Right atrium auricular region (tissue), 2 donors: ENCODE measurements at places on chromosomes 7 and 10. TPM values are rescaled to one million over a fixed set of nuclear protein-coding genes. Genes with fewer than 3 reads are reported as not detected.

- no peak for DNase-seq
Observed at GRCh38 chr7:23279819-23280525, 19.2 kb upstream of the MALSU1 start.

DNA sequence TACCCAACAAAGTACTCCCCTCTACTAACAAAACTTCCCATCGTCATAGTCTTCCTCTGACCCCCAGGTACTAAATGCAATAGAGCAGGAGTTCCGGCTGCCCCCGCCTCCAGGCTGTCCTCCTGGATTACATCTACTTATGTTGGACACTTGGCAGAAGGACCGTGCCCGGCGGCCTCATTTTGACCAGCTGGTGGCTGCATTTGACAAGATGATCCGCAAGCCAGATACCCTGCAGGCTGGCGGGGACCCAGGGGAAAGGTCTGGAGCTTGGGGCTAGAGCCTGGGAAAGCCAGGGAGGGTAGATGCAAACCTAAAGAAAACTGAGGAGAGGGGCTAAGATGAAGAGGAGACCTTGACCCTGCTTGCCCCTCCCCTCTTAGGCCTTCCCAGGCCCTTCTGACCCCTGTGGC is 15.3 kb downstream of the EPHB6 start:
- DNase-seq, result peak; percentile 53

- DNase-seq, result no peak
Observed at GRCh38 chr10:71962901-71963300, 1.3 kb upstream of the CHST3 start.

- no peak for DNase-seq
Observed at GRCh38 chr7:158353606-158354570, 233.7 kb downstream of the PTPRN2 start.

GRCh38 chr10:110305767-110306451 is 1.2 kb upstream of the SMNDC1 start:
- DNase-seq, result no peak

DNA sequence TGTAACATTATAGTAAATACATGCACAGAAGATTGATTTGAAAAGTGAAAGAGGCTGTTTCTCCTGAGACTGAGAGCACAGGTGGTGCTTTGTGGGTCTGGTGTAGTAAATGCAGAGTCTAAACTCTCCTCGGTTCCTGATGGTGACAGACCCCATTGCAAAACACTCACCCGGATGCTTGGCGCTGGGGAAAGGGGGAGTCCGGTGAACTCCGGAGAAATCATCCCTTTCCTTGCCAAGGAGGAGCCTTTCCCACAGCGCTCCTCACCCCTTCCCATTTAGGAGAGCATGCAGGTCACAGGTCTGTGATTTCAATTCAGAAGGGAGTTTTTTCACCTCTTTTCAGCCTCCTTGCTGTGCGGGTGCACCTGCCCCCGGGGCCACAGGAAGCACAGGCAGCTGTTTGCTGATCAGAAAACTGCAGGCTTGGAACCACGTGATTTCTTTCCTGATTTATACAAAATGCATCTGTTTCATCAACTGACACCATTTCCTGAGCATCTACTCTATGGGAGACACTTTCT is 75.6 kb upstream of the LYZL2 start:
- DNase-seq, result no peak

DNA sequence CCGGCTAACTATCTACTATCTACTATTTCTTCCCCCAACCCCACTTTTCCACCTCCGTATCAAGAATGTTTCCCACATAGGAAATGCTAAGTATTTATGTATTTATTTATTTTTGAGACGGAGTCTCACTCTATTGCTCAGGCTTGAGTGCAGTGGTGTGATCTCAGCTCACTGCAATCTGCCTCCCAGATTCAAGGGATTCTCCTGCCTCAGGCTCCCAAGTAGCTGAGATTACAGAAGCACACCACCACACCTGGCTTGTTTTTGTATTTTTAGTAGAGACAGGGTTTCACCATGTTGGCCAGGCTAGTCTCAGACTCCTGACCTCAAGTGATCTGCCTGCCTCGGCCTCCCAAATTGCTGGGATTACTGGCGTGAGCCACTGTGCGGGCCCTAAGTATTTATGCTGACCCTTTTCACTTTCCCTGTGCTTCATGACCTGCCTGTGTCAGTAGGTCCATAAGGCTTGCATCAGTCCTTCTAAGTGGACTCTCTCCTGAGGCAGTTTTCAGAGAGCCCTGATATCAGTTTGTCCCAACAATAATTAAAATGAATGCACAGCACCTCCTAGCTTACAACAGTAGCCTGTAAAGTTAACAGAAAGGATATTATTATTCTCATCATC is 25.7 kb upstream of the FBXW4 start:
- no peak for DNase-seq

DNA sequence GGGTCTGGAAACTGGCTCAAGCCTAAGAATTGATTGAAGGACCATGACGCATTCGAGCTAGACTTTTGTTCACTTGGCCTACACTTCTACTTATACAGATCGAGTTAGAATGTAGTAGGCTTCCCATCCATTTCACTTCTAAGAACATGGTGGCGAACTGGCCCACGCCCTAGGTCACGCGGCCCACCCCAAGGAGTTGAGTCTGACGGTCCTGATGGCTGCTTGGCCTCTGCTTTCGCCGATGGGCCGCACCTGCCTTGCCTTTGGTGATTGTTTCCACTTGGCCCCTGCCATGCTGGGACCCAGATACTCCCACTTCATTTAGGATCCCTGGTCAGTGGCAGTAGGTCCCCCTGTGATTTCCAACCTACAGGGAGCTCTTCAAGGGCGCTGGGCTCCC is 153.6 kb downstream of the PRKAG2 start:
- no peak for DNase-seq

- DNase-seq, result no peak
Observed at GRCh38 chr7:68058014-68058413, 1061.4 kb downstream of the TYW1 start.

- DNase-seq, result peak; percentile 92
Observed at GRCh38 chr10:6144406-6145165, 55.8 kb downstream of the RBM17 start.

GRCh38 chr10:78250313-78251015 is 216.8 kb downstream of the RPS24 start:
- DNase-seq, result no peak

DNA sequence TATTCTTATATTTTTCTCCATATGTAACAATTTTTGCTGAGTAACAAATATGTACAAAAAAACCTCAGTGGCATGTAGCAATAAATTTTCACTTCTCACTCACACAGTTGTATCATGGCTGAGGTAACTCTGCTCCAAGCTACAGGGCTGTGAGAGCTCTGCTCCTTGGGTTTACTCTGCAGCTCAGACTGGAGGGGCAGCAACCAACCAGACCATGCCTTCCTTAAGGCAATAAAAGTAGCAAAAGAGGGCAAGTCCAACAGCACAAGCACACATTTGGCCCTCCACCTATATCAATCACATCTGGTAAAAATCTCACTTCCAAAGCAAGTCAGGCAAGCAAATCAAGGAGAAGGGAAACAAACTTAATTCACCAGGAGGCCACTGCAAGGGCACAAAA is 102.9 kb downstream of the CRPPA start:
- no peak for DNase-seq

GRCh38 chr7:33444511-33444910 is 315.1 kb downstream of the BBS9 start:
- DNase-seq, result no peak

GRCh38 chr7:152459724-152460251 is 24.0 kb upstream of the KMT2C start:
- no peak for DNase-seq

DNA sequence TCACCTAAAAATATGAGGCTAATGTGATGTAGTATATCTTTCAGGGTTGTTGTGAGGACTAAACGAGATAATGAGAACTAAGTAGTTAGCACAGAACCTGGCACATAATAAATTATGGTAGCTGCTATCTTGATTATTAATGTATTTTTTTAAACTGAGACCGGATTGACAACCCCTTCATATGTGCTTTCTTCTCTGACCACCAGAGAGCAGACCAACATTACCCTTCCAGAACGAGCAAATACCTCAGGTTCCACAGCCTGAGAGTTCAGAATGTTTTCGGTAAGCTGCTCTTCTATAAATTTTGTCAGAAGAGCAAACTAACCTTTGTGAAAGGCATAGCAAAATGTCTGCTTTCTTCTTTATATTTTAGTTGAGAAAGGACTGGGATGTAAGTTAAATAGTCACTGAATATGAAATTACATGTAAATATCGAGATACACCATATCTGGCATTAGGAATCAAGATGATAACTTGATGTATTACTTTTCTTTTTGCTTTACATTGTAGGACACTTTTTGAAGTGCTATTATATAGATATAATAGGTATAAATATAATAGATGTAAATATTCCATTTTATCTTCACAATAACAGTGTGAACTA is 13.6 kb upstream of the BPGM start:
- DNase-seq, result no peak

The CRYGN gene
- not detected for total RNA-seq

The AGBL3 gene
- 1.9 TPM for total RNA-seq

The PNLIP gene
- not detected for total RNA-seq

The MYL10 gene
- total RNA-seq, result not detected
